Skeletal muscle cell (primary cell): ENCODE measurements at places on chromosomes 4 and X.

- no peak for DNase-seq
These were observed 40.1 kb downstream of the FAM241A start for GRCh38 chr4:112185334-112185733.

GRCh38 chr4:67131224-67131623 lies 414.1 kb downstream of the CENPC start:
- no peak for DNase-seq

DNA sequence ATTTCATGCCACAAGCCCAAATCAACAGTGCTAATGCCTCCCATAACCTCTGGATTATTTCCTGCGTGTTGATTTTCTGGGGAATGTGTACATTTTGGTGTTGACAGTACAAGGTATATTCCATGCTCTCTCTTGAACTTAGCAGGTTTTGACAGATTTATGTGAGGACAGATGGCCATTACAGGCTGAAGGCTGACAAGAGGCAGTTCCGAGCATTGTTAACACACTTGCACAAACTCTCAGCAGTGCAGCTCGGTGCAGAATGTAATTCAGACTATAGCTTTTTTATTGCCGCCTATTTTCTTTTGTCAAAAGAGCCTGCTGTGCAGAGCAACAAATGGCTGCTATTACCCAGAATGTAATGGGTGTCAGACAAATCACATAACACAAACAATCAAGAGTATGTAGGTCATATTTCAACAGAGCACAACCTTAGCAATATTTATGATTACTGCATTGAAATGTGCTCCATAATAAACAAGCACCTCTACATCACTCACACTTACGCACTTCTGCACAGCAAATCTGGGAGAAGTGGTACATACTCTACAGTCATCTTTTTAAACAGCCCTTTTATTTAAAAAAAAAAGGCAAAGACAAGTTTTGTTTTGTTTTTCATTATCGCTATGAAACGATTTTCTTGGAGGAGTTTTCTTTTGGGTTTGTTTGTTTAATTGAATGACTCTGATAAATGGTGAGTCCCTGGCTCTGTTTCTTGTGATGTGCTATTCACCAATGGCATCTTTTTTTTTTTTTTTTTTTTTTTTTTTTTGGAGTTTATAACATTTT lies 71.6 kb downstream of the PPARGC1A start:
- DNase-seq, result no peak

- no peak for DNase-seq
These were observed 23.2 kb upstream of the AMELX start for GRCh38 chrX:11269996-11270395.

DNA sequence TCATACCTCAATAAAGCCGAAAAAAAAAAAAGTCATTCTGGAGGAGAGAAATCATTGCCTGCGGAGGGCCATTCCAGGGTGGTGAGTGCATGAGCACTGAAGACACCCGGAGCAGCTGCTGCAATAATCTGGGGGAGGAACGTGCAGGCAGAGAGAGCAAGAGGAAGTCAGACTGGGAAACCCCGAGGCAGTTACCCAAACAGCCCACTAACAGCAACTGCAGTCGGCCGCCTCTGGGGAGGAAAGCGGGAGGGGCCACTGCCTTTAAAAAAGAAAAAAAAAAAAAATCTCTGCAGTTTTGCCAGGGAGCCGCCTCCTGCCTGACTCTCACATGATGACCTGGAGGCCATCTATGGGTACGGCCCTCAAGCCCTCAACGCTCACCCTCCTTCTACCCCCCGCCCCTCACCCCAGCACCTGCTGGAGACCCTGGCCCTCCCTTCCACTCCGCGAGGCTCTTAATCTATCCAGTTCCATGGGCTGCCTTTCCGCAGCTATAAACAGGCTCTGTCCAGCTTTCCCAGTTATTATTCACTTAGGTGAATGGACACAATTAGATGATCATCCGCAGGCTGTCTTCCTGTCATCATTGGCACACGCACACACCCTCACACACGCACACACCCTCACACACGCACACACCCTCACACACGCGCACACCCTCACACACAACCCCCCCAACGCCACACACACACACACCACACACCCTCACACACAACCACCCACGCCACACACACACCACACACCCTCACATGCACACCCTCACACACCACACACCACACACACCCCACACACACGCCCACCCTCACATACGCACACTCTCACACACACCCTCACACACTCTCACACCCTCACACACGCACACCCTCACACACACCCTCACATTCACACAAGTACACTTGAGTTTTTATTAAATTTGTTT lies 3.4 kb upstream of the AVPR2 start:
- peak; percentile 68 for DNase-seq

DNA sequence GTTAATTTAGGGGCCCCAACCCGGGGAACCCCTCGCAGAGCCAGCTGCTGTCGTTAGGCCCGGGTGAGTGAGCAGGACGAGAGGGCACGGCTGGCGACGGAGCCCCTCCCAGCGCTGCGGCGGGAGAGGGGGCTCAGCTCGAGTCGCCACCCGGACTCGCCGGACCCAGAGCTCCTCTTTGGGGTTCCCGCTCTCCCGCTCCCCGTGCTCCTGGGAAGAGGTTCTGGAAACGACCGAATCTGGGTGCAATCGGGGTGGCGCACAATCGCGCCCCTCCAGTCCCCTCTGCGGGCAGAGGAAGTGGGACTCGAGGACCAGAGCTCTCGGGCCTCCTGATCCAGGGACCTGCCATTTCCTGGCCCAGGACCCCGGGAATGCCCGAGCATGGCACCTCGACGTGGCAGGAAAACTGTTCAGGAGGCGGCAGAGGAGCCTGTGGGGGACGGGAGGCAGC lies 37.3 kb upstream of the ARAF start:
- no peak for DNase-seq

- no peak for DNase-seq
These were observed 272.8 kb upstream of the PUDP start for GRCh38 chrX:7420717-7421116.

DNA sequence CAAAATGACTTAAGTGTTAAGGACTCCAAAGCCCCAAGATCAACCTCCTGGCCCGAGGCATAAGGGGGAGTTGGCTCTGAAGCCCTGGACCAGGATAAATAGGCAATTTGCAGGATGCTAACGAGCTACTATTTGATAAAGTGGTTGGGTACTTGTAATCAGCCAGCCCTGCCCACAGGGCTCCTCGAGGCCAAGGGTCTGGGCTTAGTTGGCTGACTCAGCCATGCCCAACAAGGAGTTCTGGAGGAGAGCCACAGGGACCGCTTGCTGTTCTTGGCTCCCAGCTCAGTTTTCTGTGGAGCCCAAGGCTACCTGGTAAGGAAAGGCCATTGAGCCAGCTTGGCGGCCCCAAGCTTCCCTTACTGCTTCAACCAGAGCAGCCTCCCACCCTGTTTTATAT lies 7.8 kb downstream of the HMGB3 start:
- no peak for DNase-seq

GRCh38 chr4:155819066-155819465 lies 47.0 kb downstream of the ASIC5 start:
- DNase-seq, result no peak

DNA sequence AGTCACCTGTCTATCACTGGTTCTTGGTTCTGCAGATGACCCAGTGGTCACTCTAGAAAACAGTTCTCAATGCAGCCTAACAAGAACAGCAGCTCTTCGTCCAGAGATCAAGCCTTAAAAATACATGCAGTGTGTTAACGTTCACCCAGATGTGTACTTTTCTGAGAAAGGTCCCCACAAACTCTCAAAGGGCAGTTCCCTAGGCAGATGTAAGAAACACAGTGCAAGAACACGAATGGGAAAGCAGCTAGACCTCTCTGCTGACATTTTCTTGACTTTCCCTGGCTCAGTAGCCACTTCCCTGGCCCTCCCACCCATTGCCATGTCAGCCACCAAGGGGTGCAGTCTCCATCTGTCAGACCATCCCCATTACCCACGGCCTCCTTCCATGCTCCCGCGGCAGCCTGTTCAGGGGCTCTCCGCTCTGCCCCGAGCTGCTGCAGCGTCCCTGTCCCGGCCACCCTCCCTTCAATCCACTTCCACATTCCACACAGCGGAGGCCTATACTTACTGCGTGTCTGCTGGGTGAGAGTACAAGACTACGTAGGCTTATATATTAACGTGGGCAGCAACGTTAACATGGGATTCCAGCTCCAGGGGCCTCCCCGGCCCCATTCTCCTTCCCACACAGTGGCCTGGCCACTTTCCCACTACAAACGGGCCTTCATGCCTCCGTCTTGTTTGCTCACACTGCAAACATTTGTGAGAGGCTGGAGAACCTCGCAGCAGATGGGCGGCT lies 34.3 kb downstream of the IRF2 start:
- peak; percentile 72 for DNase-seq

GRCh38 chr4:69058410-69059059 lies 37.7 kb upstream of the UGT2B7 start:
- DNase-seq, result no peak

- no peak for DNase-seq
These were observed 27.6 kb upstream of the C1QTNF7 start for GRCh38 chr4:15400226-15400625.

GRCh38 chr4:188328966-188329365 lies 189.7 kb downstream of the TRIML1 start:
- no peak for DNase-seq

GRCh38 chrX:57070185-57070984 lies 51.0 kb downstream of the SPIN2B start:
- no peak for DNase-seq

- no peak for DNase-seq
These were observed 126.2 kb downstream of the KLHL13 start for GRCh38 chrX:117990438-117990837.

- no peak for DNase-seq
These were observed 30.7 kb upstream of the PTPN13 start for GRCh38 chr4:86563416-86563815.
